ENCODE measurements at places on chromosomes 1 and 21.
A peak's percentile ranks its signal among the peaks of the same experiment; 100 is the strongest.

DNA sequence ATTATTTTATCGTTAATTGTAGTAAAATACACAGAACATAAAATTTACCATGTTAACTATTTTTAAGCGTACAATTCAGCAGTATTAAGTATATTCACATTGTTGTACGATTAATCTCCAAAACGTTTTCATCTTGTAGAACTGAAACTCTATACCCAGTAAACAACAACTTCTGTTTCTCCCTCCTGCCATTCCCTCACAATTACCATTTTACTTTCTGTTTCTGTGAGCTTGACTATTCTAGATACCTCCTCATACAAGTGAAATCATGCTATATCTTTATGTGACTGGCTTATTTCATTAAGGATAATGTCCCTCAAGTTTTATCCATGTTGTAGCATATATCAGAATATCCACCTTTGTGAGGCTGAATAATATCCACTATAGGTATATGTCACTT lies 156.8 kb downstream of the ST6GALNAC3 start:
- DNase-seq, result no peak

- DNase-seq, result no peak
Measured at GRCh38 chr21:29149808-29150425, 19.5 kb downstream of the MAP3K7CL start.

DNA sequence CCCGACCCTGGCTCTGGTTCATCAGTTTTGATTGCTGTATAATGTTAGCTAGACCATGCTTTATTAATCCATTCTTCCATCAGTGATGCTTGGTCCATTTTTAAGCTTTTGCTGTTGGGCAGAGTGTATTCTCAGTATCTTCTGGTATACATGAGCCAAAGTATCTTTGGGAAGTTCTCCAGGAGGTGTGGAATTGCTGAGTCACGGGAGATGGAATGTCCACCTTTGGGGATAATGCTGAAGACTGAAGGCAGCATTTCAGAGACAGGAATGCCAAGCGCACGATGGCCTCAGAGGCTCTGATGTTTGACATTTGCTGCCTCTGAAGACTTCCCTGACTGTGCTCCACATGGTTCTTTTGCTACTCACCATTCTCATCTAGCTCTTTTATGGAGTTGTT lies 266.3 kb upstream of the KAZN start:
- no peak for DNase-seq

GRCh38 chr1:23524716-23525401 lies 6.2 kb downstream of the E2F2 start:
- peak; percentile 46 for DNase-seq

GRCh38 chr1:107991371-107992066 lies 26.5 kb upstream of the VAV3 start:
- no peak for DNase-seq

- no peak for DNase-seq
Measured at GRCh38 chr1:202791077-202791747, 17.0 kb downstream of the KDM5B start.

DNA sequence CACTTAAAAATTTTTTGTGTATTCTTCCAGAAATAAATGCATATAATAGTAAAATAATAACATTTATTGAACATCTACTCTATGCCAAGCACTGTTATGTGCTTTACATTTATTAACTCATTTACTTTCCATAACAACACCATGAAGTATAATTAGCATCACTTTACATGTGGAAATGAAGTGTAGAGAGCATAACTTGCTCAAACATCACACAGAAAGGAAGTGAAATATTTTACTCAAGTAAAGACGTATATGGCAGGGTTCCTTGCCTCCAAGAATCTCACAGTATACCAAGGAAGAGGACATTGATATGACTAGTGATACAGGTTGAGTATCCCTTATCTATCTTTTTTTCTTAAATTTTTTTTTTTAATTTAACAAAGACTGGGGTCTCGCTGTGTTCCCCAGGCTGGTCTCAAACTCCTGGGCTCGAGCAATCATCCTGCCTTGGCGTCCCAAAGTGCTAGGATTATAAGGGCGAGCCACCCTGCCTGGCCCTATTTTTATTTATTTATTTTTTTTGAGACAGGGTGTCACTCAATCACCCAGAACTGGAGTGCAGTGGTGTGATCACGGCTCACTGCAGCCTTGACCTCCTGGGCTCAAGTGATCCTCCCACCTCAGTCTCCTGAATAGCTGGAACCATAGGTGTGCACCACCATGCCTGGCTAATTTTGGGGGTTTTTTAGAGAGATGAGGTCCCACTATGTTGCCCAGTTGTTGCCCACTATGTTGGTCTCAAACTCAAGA lies 7.7 kb upstream of the CLIC4 start:
- DNase-seq, result no peak

GRCh38 chr1:218364028-218364710 lies 19.0 kb downstream of the TGFB2 start:
- no peak for DNase-seq

DNA sequence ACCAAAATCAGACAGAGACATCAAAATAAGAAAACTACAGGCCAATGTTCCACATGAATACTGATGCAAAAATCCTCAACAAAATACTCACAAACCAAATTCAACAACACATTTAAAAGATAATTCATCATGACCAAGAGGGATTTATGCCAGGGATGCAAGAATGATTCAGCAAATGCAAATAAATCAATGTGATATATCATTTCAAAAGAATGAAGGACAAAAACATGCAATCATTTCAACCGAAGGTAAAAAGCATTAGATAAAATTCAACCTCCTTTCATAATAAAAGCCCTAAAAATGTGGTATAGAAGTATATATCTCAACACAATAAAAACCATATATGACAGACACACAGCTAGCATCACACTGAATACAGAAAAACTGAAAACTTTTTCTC lies 81.5 kb upstream of the LYPLAL1 start:
- no peak for DNase-seq

GRCh38 chr1:9201401-9202239 lies 33.0 kb upstream of the H6PD start:
- no peak for DNase-seq

DNA sequence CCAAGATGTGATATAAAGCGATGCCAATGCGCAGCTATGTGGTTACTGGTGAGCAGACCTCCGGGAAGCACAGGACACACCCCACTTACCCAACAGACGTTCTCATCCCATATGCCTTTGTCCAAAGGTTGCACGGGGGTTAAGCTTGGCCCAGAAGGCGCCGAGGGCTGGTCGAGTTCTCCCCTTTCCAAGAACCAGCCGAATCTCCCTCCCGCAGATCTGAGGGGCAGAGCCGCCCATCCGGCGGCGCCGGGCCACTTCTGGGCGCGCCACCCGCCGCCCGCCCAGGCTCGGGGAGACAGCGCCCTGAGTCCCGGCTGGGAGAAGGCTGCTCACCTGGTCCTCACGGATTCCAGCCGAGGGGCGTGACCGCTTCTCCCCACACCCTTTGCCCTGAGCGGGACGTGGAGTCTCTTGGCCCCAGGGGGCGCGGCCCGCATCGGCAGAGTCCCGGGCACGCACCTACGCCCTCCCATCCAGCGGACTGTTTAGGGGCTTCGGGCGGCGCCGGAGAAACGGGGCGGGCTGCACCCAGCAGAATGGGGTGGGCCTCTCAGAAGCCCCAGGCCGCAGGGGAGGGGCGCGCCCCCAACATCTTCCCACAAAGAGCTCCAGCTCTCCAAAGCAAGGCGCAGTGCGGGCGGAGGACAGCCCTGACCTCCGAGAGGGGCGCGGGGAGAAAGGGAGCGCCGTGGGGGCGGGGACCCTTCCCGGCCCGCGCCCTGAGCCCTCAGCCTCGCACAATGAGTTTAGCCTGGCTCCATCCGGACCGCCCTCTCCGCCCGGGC lies 615 bp downstream of the GPR161 start:
- DNase-seq, result no peak

- no peak for DNase-seq
Measured at GRCh38 chr1:3261969-3262579, 192.4 kb upstream of the ARHGEF16 start.

DNA sequence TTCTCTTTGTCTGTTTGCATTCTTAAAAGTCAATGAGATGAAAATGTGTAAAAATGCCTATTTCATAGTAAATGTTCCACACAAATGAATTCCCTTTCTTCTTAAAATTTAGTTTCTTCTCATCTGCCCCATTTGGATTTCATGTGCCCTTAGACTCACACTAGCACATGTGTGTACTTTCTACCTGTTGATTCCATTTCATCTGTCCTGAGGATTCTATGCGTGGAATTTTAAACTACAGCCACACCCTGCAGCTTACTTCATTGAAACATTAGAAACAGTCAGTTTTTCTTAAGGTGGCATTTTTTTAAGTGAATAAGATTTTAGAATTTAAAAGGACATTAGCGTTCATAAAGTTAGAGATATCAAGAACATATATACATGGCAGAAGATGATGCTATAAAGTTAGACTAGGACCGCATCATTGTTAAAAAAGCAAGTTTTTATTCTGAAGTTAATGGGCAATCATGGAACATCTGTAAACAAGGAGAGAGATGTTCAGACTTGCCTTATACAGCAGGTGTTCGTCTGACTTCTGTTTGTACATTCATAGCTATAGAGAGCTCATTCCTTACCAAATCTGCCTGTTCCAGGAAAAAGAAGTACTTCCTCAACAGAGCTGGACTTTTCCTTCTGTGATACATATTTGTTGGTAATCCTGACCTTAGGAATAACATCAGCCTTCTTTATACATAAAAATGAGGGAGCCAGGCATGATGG lies 3.9 kb upstream of the TUT4 start:
- no peak for DNase-seq

DNA sequence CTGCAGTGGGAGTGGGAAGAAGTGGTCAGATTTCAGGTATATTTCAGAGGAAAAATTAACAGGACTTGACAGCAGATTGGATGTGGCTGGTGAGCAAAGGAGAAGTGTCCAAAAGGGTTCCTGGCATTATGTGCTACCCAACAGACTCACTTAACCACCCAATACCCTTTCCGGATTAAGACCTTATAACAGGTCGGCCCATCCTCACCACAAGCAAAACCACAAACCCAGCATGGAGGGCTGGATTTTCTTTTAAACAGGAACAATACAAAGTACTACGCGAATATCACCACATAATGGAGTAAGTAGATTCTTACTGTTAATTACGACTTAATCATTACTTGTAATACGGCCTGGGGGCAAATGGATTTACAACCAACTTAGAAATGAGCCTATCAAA lies 59.2 kb downstream of the WDR64 start:
- DNase-seq, result no peak

DNA sequence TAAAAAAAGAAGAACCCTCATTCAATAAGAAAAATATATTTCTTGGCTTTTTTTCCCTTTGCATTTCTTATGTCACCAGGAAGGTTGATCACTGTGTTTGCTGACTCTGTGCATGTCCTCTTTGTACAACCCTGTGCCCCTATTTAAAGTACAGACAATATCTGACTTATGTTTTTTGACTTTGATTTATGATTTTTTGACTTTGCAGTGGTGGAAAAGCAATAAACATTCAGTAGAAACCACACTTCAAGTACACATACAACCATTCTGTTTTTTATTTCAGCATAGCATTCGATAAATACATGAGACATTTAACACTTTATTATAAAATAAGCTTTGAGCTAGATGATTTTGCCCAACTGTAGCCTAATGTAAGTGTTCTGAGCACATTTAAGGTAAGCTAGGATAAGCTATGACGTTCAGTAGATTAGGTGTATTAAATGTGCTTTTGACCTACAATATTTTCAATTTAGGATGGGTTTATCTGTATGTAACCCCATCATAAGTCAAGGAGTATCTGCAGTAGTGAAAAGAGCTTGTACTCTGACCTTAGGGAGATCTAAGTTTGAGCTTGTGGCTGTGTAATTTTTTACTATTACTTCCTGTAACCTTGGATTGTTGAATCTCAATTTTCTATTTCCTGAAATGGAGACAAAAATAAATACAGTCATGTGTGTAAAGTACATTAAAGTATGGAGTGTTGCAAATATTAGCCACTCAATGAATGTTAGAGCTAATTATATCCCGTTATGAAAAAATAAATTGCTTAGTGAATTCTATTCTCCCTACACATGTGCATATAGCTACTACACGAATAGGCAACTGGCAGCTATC lies 1.2 kb downstream of the RNASEL start:
- DNase-seq, result no peak

GRCh38 chr1:26009796-26010447 lies 11.7 kb upstream of the EXTL1 start:
- DNase-seq, result no peak

DNA sequence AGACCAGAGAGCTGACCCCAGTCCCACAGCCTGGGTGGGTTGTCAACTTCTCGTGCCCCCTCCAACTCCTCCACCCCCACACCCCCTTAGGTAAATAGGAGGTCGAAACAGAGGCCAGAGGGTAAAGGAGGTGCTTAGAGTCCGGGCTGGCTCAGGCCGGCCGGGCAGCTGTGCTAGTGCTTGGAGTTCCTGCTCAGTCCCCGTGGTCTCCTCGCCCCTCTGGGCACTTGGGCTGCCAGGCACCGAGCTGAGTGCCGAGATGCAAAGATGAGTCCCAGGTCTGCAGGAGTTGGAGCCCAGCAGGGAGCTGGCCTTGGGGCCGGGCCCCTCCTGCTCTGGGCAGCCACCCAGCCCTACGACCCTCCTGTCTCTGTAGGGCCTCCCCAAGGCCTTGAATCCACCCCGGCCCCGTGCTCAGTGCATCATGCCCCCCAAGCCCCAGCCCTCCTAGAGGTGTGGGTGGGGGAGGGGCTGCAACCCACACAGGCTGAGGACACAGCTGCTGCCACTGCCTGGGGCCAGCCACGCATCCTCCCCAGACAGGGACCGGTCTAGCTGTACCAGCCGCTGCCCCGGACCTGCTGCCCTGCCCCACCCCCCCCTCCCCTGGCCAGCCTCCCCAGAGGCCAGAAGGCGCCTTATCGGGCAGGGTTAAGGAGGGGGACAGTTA lies 1.9 kb downstream of the SMIM1 start:
- no peak for DNase-seq

GRCh38 chr1:3948344-3948743 lies 48.3 kb upstream of the C1orf174 start:
- DNase-seq, result no peak

GRCh38 chr1:165228676-165229075 lies 127.8 kb downstream of the LMX1A start:
- no peak for DNase-seq

DNA sequence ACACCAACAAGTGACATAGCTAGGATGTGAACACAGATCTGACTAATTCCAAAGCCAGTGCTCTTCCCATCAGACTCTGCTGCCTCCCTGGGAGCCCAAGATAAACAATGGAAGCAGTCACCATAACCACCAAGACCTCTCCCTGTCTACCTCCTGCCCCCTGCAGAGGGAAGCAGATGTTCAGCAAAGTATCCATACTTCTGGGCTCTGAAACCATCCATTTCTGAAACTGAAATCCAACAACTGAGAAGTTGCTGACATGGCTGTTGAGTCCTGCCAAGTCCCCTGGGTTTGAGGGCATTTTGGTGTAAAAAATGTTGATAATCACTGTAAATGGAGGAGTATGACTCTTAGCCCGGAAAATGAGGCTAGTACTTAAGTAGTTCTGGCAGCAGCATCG lies 102.1 kb downstream of the TYW3 start:
- no peak for DNase-seq
